Activated naive CD4-positive, alpha-beta T cell treated with anti-CD3 and anti-CD28 coated beads, Interleukin-2, amount 50 U/mL, for 72 hours (primary cell): ENCODE measurements at places on chromosomes 1 and 21.

- no peak for DNase-seq
Observed at GRCh38 chr21:45295576-45296365, 8.1 kb upstream of the POFUT2 start.

- no peak for DNase-seq
Observed at GRCh38 chr1:110718452-110718851, 43.7 kb upstream of the KCNA3 start.

GRCh38 chr1:180151508-180151907 is 3.2 kb upstream of the QSOX1 start:
- DNase-seq, result no peak

DNA sequence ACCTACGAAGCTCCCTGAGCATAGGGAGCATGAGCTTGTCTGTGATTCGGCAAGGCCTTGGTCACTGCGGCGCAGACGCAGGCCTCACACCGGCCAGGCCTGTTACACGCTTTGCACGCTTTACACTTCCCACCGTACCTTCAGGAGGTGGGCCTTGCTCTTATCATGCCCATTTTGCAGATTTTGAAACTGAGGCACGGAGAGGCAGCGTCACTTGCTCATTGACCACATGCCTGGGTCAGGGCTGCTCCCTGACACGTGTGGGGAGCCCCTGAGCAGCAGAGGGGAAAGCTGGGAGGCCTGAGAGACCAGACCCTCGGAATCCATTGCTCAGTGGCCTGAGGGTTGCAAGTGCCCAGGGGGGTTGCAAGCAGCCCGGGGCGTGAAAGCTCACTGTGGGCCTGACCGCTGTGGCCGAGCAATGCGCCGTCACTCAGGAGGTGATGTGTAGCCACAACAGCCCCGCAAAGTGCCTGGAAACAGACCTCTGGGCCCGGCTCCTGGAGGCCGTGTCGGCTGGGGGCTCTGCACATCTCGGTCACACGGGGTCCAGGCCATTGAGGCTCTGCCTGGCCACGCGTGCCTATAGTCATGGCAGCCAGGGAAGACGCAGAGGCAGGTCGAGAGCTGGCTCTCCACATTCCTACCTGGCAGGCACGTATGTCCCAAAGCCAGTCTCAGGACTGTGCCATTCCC is 6.9 kb downstream of the ARHGEF16 start:
- DNase-seq, result no peak

DNA sequence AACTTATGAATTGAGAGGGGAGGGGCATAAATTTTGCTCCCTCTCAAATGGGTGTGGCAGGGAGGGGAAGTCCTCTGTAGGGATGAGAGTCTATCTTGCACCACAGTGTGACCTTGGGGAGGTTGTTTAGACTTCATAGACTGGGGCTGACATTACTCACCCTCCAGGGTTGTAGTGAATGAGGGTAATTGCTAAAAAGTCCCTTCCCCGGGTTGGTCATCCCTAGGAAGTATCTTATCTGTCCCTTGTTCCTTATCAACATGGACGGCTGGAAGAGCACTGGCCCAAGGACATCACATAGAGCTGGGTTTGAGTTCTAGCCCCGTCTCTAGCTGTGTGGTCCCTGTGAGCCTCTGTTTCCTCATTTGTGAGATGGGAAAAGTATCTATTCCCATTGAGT is 52.4 kb upstream of the SLC2A1 start:
- no peak for DNase-seq

GRCh38 chr1:224726441-224727182 is 110.5 kb downstream of the CNIH3 start:
- DNase-seq, result no peak

- no peak for DNase-seq
Observed at GRCh38 chr1:207920444-207921021, 9.6 kb upstream of the CD34 start.

- DNase-seq, result no peak
Observed at GRCh38 chr1:223147873-223148272, 4.8 kb upstream of the TLR5 start.

DNA sequence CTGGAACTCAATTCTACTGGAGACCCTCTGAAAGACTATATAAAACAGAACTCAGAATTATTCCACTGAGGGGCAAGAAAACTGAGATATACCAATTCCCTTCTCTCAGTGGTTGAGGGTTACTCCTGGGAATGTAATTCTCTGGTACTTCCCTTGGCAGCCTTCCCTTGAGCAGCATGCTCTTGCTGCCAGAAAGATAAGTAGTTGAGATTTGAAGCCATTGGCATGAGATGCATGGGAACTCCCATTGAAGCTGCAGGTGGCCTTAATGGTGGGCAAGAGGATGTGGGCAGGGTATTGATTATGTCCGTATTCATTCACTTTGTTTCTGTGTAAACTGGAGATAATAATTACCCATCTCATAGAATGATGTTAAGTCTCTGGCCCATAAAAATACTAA is 28.6 kb upstream of the C1orf185 start:
- DNase-seq, result no peak

DNA sequence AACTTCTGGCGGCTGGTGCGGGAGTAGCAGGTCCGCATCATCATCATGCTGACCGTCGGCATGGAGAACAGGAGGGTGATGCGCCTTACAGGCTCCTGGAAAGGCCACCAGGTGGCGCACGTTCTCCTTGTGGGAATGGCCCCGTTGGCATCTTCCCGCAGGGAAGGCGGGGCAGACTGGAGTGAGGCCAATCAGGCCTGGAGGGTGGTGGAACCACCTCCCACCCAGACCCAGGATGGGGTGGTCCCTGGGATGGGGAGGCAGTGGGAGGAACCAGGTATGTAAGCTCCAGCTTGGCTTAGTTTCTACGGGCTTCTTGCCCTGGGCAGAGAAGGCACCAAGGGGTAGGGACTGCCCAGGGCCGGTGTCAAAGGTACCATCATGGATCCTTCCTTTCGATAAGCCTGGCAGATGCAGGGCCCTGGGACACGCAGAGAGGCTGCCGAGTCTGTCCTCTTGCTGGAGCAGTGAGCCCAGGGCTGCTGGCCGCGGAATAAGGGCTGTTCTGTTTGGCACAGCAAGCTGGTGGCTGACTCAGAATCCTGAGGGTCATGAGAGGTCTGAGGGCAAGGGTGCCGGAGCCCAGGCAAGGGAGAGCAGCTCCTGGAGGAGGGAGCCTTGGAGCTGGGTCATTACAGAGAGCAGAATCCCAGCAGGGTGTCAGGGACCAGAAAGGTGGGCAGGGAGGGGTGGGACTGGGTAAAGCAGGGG is 8.7 kb upstream of the LGR6 start:
- peak; percentile 79 for DNase-seq

GRCh38 chr1:83497563-83497962 is 501.4 kb downstream of the TTLL7 start:
- DNase-seq, result no peak

GRCh38 chr21:37800057-37800455 is 116.2 kb downstream of the KCNJ6 start:
- no peak for DNase-seq

GRCh38 chr1:223723351-223723904 is 11.1 kb downstream of the CAPN2 start:
- DNase-seq, result no peak

DNA sequence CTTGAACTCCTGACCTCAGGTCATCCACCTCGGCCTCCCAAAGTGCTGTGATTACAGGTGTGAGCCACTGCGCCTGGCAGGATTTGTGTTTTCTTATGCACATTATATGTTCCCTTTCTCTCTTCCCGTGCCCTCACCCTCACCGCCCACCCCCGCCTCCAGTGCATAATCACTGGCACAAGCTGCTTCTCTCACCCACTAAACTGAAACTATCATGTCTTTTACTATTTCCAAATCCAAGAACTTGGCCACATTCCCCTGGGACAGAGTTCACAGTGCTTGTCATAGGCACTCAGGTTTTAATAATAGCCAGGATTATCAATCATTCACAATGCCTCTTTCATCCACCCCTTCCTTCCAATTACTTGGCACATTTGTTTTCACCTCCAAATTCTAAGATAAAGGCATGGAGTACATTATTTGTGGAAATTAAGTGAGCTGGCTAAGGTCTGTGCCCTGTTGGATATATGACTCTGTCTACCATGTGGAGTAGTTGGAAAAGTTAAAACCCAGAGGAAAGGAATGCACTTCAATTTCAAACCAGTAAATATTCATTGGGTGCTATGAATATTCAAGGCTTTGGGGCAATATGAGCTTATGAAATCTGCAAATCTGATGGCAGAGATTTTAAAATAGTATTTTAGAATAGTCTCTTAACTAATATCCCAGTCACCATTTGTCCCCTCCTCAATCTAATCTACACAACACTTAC is 17.6 kb upstream of the MAPKAPK2 start:
- DNase-seq, result no peak

GRCh38 chr1:94382201-94382600 is 36.0 kb upstream of the ABCD3 start:
- no peak for DNase-seq

DNA sequence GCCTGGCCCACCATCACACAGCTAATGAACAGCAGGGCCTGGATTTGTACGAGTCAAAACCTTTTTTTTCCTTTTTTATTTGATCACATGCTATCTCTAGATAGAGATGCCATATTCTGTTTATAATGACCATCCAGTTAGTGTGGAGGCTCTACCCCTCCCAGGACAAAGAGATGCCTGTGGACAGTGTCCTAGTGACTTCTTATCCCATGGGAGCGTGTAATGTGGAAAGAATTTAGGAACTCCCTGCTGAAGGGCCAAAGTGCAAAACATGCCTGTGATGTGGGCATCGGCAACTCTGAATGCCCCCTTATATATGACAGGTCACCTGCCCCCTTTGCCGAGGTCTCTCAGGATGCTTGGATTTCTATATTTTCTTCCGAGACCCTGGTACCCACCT is 292.2 kb downstream of the RRAGC start:
- no peak for DNase-seq

- DNase-seq, result no peak
Observed at GRCh38 chr1:111855260-111855659, 99.6 kb downstream of the DDX20 start.

DNA sequence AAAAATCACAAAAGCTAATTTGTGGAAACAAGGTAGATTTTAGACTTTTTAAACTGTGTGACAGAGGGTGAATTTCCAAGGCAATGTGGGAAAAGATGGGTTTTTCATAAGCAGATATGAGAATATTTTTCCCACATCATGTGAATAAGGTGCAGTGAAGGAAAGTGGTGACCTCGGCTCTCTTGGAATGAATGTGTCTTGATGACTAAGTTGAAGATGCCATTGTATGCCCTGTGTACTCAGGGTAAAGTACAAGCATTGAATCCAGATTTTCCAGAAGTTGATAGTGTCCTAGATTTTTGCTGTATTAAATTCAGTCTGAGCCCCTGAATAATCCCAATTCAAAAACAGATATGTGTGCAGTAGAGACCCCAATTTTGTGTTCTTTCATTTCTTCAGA is 442.6 kb upstream of the ADGRL2 start:
- DNase-seq, result no peak

DNA sequence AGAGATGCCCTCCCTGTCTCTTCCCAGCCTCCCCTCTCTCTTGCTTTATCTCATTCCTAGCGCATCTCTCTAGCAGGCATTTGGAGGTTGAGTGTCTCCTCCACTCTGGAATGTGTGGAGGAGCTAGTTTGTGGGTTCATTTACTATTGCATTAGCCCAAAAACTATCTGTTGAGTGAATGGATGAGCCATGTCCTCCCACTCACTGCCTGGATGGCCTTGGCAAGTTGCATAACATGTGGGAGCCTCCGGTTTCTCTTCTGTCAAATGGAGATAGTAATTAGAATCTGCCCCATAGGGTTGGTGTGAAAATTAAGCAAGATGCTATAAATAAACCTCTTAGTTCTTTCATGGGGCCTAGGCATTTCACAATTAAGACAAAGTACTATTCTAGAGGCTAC is 181.8 kb downstream of the KAZN start:
- no peak for DNase-seq

DNA sequence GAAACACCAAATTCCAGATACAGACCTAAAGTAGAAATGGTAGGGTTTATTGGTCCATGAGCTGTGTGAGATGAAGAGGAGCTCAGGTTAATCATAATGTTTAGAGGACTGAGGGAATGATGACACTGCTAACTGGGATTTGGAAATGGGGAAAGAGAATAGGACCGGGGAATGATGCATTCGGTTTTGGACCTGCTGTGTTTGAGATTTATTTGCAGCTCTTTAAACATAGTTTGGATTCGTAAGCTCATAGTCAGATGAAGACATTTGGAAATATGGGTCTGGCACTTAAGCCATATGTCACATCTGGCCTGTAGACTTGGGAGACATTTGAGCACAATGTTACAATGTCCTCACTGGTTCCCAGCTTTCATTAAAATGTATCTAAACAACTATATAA is 127.9 kb upstream of the DUSP10 start:
- DNase-seq, result no peak

- DNase-seq, result no peak
Observed at GRCh38 chr1:201059401-201059800, 35.9 kb upstream of the KIF21B start.

- no peak for DNase-seq
Observed at GRCh38 chr1:197921235-197922069, 4.3 kb downstream of the LHX9 start.

DNA sequence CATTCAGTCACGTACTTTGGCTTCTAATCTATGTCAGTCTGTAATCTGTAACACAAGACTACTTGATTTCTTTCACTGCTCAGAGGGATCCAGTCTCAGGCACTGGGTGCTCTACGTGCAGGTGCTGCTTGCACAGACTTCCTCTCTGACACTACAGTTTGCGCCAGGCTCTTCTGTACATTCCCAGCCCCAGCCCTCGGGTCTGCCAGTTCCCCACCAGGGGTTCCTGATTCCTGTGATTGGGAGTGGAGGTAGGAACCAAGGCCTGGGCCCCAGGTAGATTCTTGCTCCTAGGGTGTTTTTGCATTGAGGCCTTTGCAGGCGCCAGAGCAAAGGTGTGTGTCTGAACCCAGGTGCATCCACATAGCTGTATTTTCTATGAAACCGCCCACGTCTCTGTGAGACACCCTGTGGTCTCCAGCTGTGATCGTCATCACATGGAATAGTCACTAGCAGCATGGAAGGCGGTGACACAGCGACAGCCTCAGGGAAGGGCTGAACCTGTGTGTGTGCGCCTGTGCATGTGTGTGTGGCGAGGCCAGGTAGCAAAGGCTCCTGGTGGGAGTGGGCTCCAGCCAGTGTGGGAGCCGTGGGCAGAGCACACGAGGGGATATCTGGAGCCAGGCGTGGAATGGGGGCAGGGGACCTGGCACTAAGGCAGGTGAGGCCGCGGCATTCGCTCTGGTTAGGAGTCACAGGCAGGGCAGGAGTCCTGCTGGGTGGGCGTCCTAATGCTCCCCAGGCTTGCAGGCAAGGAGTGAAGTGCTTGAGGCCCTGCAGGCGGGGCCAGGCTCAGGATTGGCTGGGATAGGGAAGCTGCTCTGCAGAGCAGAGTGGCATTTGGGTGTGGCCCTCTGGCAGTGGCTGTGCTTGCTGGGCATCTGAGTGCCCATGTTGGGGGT is 5.2 kb downstream of the GJC2 start:
- DNase-seq, result no peak

DNA sequence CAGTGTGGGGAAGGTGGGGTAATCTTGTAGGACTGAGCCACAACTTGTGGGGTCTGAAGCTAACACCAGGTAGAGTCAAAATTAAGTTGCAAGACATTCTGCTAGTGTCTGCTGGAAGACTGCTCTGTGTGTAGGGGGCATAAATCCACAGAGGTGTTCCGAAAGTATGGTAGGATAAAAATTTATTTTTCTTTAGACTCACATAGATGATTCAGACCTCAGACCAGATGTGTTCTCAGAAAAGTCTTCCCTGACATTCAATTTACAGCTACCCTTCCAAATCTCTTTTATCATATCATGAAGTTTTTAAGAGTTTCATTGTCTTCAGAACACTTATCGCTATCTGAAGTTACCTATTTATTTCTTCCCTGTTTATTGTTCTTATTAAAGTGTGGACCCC is 21.3 kb downstream of the DUSP10 start:
- DNase-seq, result no peak
